ENCODE measurements at places on chromosomes 6 and 20.

DNA sequence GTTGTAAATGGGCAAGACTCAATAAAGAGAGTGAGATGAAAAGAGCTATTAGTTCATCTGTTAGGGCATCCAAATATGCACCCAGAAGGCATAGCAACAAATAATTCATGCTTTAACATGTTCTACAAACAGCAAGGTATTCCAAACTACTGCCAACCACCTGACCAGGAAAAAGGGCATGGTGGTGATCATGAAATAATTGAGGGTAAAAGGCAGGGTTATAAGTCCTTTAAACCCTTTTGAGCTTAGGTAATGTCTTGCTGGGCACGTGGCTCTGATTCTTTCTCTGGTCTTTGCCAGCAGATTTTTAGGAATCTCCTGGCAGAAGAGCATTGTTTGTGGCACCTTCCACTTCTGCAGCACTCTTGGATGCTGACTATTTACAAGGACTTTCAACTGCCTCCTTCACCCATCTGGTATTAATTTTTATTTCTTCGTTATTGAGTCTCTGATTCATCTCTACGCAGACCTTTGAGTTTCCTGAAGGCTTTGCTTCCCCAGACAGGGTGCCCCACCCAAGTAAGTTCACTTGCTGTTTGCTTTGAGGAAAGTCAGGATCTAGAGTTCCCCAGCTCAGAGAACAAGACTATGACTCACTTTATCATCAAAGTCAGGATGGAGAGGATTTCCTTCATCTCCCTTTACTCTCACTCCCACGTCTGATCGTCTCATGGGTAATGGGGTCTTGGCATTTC, 83.4 kb upstream of the NEDD9 start:
- DNase-seq: no peak

GRCh38 chr6:43467752-43468151, 9.6 kb upstream of the TJAP1 start:
- no peak for DNase-seq

DNA sequence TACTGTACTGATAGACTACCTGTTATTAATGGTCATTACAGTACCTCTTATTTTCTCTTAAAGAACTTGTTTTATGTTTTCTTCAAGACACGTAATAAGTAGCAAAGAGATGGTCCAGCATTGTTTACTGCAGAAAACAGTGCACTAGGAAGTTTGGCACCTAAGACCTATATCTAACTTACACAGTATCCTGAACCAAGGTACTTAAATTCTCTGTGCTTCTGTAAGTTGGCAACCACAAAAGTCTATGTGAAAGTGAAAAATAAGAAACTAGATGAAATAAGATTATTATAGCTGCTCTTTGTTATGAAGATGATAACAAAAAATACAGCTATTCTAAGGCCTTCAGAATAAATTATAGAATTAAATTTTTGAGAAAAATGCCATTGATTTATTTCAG, 411.7 kb upstream of the SOX4 start:
- no peak for DNase-seq

DNA sequence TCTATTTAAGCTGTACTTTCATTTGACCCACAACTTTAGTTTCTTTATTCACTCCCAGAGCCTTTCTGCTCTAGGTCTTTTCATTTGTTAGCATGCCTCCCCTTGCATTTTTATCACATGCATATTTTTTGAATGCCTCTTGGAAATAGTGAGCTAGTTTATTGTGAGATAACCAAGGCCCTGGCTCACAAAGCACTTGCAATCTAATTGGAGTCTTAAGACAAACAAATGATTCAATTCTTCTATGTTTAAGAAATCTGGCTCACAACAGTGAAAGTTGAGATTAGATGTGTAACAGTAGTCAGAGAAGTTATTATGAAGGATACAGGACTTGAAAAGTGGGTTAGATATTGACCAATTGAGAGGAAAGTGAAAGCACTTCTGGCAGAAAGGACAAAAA, 173.4 kb downstream of the MOXD1 start:
- no peak for DNase-seq

- no peak for DNase-seq
Measured at GRCh38 chr6:81793821-81794475, 41.5 kb upstream of the TENT5A start.

DNA sequence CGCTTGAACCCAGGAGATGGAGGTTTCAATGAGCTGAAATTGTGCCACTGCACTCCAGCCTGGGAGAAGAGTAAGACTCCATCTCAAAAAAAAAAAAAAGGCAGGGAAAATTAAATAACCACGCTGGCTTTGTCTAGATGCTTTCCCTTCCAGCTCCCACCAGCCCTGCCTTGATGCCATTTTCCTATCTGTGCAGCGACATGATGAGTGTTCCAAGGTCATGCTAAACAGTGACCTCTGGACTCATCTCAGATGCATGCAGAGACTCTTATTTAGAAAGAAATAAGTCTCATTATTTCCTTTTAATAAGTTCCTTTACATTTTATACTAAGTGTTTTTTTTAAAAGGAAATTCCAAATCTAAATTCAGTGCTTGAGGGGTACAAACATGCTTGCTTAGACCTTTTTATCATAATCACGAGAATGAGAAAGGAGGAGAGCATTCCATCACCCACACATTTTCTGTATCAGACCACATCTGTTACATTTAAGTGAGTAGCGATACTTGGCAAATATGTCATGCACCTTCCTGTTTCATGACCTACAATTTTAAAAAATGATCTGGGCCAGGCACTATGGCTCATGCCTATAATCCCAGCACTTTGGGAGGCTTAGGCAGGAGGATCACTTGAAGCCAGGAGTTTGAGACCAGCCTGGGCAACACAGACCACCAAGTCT, 101.1 kb upstream of the RREB1 start:
- DNase-seq: no peak

- no peak for DNase-seq
Measured at GRCh38 chr6:84103029-84103428, 69.5 kb downstream of the MRAP2 start.

DNA sequence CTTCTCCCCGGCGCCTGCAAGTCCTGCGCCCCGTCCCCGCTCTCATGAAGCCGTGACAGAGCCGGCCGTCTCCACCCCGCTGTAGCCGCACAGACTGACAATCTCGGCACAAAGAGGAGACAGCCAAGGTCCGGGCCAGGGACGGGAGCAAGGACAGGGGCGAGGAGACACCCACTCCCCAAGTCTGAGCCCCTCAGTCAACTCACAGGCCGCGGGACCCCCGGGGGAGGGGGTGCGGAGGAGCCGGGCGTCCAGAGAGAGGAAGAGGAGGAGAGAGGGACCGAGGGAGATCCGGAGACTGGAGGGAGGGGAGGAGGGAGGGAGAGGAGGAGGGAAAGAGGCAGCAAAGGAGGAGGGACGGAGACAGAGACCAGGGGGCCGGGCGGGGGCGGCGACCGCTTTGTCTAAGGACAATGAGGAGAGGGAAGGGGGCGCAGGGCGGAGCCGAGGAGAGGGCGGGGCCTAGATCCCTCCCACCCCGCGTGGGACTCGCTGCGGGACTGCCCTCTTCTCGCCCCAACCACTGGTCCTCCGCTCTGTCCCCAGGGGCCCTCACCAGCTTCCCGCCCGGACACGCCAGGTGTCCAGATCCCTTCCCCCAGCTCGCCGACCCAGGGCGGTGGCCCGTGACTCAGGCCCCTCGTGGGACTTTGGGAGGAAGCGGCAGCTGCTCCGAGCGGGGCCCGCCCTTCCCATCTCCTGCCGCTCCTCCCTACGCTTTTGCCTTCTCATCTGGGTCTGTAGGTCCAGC, 638 bp upstream of the PPP1R18 start:
- DNase-seq: peak; percentile 99

DNA sequence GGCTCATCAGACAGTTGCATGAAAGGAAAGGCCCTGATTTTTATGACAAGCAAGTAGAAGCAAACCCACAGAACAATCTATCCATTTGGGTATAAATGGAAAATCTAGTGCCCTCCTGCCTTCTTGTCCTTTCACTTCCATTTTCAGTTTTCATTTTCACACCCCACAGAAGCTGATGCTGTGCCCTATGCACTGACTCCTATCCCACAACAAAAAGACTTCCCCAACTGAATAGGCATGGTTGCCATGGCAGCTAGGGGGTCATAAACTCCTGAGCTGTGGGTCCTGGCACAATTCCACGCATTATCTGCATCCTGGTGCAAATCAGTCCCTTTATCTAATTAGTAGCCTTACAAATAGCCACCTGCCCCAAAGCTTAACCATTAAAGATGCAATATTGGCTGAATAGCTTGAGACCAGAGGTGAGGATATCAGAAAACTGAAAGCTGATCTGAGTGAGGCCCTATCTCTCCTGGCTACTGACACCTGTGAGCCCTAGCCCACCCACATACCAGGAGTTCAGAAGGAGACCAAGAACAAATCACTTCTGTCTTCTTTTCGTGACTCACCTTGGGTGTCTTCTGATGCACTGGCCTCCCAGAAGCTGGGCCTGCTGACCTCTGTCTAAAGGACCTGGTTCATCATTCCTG, 34.9 kb upstream of the HEY2 start:
- DNase-seq: no peak

GRCh38 chr6:136959471-136959891, 37.4 kb downstream of the SLC35D3 start:
- DNase-seq: no peak

GRCh38 chr20:13927171-13927570, 63.2 kb downstream of the SEL1L2 start:
- no peak for DNase-seq

- DNase-seq: no peak
Measured at GRCh38 chr6:129516787-129517186, 193.2 kb downstream of the ARHGAP18 start.

DNA sequence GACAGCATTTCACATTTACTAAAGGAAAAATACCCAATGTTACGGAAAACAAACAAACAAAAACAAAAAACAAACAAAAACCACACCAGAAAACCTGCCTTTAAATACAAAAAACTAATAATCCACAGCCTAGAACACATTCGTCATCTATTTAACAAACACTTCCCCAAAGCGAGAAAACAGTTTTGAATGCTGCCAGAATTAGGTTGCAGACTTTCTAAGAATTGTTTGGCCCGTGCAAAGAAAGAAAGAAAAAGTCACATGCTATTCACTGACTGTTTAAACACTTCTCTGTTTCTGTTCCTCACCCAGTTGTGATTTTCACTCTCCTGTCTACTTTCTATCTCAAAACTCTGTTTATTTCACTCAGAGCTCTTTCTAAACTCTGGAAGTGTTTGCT, 52.5 kb downstream of the BCAS1 start:
- DNase-seq: no peak

DNA sequence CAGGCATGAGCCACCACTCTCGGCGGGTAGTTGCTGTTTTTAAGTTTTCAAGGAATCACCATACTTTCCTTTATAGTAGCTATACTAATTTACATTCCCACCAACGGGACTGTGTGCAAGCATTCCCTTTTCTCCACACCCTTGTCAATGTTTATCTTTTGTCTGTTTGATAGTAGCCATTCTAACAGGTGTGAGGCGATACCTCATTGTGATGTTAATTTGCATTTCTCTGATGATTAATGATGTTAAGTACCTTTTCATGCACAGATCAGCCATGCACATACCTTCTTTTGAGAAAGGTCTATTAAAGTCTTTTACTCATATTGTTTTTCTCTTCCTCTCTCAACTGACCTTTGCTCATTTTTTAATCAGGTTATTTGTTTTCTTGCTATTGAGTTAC, 43.0 kb upstream of the CCND3 start:
- DNase-seq: no peak

DNA sequence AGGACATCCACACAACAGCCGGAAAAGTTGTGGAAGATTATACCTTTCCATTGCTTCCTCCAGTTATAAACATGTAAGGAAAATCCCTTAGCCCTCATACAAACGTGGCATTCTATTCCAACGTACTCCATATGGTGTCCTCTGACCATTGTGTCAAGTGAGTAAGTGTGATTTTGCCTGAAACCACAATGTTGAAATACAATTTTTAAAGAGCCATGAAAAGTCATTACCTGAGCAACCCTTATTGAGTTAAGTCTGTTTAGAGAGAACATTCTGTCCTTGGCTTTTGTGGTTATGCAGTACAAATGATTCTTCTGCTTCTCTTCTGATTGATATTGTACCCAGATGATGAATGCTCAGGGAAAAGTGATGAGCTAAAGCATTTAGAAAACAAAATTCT, 530.1 kb downstream of the HAO1 start:
- DNase-seq: no peak

GRCh38 chr20:35290186-35290886, 1.9 kb downstream of the FAM83C start:
- DNase-seq: no peak

GRCh38 chr6:26327450-26328264, 37.3 kb upstream of the BTN3A2 start:
- no peak for DNase-seq

DNA sequence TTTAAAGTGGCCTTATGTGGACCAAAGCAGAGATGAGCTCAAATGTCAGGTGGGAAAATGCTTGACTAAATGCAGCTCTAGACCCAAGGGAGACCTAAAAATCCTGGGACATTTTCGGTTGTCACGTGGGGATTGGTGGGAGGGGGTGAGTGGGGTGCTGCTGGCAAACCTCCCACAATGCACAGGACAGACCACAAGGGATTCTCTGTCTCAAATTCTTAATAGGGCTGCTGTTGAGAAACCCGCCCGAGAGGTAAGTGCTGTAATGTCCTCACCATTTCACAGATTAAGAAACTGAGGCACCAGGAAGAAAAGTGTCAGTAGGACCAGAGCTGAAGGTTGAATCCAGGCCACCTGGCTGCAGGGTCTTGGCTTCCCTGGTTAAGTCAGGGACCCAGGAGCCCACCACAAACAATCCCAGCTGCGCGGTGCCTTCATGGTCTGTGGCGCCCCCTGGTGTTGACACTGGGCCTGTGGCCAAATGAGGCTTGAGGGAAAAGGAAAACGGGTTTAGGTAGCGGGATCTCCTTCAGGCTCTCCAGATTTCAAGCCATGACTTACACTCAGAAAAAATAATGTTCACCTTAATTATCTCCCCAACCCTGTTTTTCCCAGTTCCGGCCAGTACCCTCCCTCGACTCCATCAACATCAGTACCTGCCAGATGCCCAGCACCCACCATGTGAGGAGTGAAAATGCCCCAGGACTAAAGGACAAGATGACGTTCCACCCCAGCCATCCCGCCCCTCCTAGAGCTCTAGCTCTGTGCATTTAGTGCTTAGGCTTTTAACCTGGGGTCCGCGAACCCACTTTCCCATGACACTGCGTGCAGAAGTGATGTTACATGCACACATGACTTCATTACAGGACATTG, 7.2 kb downstream of the HLA-G start:
- DNase-seq: no peak

GRCh38 chr6:5923840-5924239, 82.9 kb downstream of the NRN1 start:
- no peak for DNase-seq

GRCh38 chr6:112041535-112041934, 12.4 kb upstream of the CCN6 start:
- no peak for DNase-seq

DNA sequence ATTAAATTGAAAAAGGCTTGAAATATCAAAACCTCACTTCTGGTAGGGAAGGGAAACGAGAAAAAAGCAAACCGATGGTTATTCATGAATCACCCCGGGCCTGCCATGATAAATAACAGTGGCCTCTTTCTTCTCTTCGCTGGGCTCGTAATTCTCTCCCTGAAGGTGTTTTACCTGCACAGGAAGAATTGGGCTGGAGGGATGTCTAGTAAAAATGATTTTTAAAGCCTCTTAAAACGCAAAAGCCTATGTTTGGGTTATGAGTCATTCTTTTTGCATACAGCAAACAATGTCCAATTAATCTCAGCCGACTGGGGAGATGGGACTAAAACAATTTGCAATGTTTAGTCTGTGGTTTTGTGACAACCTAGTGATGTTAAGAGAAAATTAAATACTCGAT, 16.8 kb downstream of the LINC00237 start:
- no peak for DNase-seq

All from RWPE2 (cell line).